CD4-positive, alpha-beta T cell treated with Interleukin-15 for 1 hour (primary cell): ENCODE measurements at places on chromosomes 4 and X.
A peak's percentile ranks its signal among the peaks of the same experiment; 100 is the strongest.

DNA sequence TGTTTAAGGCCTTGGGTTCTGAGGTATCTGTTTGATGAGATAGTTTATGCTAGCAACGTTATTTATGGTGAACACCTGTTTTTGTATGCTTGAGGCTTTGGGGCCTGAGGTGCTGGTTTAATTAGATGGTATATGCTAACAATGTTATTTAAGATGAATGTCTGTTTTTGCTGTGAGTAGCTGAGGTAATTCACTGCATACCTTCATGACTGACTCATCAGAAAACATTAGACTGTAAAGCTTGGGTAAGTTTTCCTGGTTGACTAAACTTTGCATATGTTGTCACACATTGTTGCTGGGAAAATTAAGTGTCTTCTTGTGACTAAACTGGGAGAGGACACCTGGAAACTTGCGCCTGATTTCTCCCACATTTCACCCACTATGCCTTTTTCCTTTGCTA, 1026.6 kb downstream of the RAPGEF2 start:
- DNase-seq: no peak

- no peak for DNase-seq
These were observed 1.1 kb downstream of the SGCB start for GRCh38 chr4:52036886-52037530.

DNA sequence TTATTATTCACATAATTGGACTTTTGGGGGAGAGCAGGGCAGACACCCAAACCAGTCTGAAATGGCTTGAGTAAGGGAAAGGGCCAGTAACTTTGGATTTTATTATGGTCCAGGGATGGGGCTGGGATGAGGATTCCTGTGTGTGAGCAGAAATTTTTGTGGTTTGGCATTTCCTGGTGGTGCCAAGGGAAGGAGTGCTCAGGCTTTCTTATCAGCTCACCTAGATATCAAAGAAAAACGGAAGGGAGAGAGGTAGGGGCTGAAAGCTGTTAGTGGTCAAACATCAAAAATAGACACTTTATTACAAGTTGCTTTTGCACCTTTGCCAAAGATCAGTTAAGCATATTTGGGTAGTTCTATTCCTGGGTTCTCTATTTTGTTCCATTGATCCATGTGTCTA, 128.5 kb upstream of the DIPK2B start:
- no peak for DNase-seq

- no peak for DNase-seq
These were observed 7.1 kb downstream of the AWAT2 start for GRCh38 chrX:70042399-70043371.

DNA sequence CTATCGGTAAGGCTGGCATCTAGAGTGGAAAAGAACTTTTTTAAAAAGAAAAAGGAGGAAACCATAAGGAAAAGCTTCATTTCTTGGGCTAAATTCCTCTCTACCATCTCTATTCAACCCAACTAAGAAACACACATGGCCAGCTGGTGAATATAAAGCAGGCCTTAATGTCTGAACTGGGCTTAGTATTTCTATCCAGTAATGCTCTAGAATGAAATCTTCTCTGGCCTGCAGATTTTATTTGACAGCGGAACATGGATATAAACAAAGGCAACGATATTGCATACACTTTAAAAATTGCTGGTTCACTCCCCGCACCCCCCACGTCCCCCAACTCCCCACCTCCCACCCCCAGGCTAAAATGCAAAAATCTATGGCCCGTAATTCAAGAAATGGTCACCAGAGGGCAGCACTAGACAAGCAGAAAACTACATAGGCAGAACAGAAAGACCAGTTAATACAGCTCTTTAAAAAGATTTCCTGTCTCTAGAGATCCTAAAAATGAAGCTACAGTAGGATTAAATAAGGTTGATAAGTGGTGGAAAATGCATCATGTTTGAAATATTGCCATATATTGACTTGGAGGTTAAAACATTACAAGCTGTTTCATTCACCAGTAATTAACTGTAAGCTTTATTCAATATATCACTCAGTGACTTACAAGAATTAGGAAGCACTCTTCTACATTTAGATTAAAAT, 155.2 kb upstream of the GALNT7 start:
- DNase-seq: peak; percentile 28

DNA sequence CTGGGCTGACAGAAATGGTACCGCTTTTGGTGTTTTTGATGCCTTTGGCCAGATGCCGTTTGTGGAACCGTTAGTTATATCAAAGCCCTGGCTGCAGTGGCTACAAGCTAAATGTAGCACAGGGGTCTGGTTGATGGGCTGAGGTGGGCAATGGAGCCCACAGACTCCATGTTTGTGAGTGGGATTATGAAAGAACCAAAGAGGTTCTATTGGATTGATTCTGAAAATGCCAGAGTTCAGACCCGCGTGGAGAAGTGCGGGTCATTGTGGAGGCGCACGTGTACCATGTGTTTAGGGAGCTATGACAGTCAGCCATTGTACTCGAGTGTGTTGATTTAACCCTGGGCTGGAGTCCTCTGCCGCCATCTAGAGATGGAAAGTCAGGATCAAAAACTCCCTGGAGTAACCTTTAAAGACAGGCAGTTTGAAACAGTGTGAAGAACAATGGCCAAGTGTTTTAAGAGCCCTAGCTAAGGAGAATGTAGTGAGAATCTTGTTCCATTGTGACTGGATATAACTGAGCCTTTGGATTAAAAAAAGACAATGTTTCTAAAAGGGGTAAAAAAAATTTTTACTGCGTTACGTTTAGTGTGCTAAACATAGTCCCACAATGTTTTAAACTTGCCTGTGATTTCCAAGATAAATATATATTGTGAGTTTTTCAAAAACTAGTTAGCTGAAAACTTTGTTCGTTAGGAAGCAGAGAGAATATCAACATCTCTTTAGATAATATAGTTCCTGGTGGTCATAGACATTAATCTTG, 12.7 kb downstream of the ART3 start:
- DNase-seq: no peak

DNA sequence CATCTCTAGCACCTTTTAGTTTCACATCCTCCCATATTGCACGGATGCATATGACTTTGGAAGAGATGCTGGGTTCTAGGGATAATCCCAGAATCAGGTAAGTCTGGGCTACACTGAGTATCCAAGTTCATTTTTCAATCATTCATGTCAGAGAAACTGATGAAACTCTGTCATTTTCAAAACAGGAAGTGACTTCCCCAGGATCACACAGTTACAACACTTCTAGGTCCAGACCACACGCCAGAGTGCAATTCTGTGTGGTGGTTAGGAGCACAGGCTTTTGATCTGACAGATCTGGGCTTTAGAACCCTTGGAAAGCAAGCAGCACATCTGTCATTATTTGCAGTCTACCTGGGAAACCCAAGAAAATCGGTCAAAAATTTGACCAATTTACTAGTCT, 52.1 kb upstream of the CDKN2AIP start:
- no peak for DNase-seq

DNA sequence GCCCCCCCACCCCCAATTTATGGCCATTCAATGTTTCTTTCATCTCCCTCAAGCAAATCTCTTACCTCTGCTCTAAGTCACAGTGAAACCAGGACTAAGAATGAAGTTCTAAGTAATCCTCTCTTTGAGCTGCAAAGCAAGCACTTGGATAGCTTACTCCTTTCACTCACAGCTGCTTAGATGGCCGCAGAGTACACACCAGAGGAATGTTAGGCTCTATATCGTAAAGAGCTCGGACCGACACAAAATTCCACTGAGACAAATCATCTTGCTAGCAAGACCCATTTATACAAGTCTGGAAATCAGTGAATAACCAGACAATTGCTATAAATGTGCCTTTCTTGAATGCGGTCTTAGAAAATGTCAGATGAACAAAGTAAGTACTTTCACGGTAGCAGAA, 135.0 kb downstream of the IDS start:
- DNase-seq: no peak

DNA sequence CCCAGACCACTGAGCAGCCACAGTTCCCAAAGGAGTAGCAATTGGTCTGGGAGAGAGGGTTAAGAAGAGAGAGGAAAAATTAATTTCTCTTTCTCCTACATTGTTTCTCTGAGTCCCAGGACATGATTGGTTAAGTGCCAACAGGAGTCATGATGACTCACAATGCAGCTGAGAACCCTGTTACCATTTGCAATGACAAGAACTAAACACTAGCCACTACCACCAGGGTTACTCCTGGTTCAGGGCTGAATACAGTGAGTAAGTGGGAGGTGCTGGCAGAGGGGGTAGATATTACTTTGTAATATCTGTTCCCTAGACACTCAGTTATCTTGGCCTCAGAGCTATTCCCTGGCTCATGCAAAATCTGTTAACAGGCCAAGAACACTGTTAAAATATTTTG, 18.0 kb downstream of the ETDC start:
- no peak for DNase-seq

DNA sequence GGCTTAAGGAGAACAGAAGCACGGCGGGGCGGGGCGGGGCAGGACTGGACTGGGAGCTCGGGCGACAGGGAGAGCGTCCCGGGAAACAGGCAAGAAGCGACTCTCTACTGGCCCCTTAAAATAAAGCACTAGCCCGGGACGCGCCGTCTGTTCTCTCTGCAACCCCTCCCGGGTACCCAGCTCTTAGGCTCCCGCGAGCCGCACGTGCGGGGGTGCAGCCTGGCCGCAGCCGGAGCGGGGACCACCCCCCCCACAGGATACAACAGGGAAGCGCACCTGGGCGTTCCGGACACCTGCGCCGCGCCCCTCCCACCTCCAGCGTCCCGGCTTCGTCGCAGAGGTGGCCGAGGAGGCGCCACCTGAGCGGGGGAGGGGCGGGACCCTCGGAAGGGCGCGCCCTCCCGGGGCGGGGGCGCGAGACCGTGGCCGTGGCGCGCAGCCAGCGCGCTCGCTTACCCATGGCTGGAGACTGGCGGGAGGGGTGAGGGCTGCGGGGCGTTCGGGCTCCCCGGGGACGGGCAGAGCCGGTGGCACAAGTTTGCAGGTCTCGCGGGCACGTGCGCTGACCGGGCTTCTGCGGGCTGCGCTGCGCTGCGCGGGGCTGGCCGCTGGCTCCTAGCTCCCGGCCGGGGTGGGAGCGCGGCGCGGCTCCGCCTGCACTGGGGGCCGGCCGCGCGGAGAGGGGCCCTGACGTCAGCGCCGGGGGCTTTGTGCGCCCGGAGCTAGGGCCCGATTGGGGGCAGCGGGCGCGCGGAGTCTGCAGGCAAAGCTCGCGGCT, 91.5 kb downstream of the GEMIN8 start:
- no peak for DNase-seq

- no peak for DNase-seq
These were observed 78.5 kb upstream of the EFNB1 start for GRCh38 chrX:68750316-68750715.

- no peak for DNase-seq
These were observed 4.0 kb downstream of the LDB2 start for GRCh38 chr4:16894406-16894805.

- no peak for DNase-seq
These were observed 9.8 kb upstream of the HERC3 start for GRCh38 chr4:88582493-88582892.

- no peak for DNase-seq
These were observed 222 bp downstream of the SMAD1 start for GRCh38 chr4:145481942-145482208.

DNA sequence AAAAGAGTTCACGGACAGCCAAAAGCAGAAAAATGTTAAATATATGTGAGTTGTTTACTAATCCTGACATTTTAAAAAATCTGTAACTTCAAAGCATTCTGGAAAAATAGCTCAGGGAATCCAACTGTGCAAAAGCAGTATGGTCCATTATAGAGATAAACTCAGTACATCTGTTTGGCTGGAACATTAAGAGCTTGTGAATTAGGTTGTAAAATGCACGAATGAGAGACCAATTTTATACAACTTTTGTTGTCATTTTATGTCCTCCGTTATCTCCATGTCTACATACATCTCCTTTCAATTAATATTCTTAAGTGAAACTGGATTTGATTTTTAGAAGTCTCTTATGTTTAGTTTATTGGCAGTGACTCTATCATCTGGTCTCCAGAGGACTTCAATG, 367.0 kb upstream of the ATOH1 start:
- DNase-seq: no peak

DNA sequence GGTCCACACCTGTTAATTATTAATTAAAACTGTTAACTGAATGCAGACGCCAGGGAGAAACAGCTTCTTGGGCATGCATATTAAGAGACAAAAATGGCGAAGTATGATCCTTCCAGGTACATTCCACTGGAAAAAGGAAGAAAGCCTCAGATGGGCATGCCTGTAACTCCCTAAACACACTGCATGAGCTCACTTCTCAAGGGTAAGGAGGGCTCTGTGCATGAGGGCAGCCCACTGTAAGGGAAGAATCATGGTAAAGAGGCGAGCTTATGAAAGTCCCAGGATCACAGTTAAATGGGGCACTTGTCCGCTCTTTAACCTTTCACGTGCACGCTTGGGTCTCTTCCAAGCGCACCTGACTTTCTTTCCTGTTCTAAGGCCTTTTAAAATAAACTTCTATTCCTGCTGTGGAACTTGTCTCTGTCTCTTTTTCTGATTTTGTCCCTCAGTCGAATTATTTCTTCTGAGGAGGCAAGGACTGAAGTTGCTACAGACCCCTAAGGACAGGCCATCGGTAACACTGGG, 321.7 kb downstream of the PPP1R2C start:
- DNase-seq: no peak

- no peak for DNase-seq
These were observed 154.9 kb upstream of the BMP3 start for GRCh38 chr4:80875642-80876041.

- no peak for DNase-seq
These were observed 481.9 kb downstream of the ACTRT1 start for GRCh38 chrX:127570276-127570675.

GRCh38 chrX:63751481-63751880, 33.5 kb downstream of the ARHGEF9 start:
- no peak for DNase-seq

DNA sequence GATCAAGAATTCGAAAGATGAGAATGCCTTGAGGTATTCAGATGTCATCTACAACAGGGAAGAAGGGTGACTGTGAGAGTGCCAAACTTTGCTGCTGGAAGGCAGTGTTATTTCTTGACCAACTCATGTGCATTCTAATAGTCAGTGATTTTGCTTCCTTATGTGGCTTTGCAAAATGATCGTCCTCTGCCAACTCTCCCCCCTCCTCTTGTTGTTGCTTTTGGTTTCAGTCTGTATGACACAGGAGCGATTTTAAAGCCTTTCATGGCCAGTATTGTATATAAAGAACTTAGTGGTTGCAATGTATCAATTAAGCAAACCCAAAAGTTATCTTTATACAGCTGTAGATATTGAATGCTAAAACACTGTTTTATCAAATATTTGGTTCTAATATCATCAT, 379.1 kb downstream of the IL1RAPL1 start:
- DNase-seq: no peak

DNA sequence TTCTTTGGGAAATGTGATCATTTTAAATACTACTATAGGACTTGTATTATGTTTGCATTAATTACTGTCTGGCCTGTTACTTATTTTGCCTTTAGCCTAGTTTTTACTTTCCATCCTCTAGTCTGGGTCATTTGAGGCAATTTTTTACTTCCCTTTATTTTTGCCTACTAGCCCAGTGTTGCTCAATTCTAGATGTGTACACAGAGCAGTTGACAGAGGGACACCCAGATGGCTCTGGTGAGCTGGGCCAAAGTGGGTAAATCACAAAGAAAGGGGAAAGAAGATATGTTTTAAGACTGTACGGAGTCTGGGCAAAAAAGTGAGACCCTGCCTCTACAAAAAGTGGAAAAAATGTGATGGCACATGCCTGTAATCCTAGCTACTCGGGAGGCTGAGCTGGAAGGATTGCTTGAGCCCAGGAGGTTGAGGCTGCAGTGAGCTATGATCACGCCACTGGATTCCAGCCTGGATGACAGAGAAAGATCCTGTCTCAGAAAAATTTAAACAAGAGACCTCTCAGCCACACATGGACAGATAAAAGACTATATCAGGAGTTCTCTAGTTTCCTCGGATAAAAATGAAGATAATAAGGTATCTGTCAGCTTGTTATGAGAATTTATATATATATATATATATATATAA, 35.7 kb downstream of the APOO start:
- DNase-seq: peak; percentile 20
